ENCODE measurements at places on chromosomes 11 and 22.
A peak's percentile ranks its signal among the peaks of the same experiment; 100 is the strongest.

DNA sequence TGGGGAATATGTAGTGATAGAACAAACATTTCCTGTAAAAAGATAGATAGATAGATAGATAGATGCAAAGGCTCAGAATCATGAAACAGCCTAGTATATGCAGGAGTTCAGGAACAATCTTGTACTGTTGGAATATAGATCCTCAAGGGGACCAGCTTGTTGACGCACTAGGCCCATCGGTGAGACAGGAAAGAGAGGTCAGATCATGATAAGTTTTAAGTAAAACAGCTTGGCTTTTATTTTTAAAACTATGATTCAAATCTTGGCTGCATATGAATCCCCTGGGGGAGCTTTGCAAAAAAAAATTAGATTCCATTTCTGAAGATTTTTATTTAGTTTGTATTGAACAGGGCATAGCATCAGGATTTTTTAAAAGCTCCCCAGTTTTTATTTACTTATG lies 185.8 kb downstream of the TRPC6 start:
- no peak for DNase-seq

GRCh38 chr11:8031248-8032115 lies 44.3 kb downstream of the EIF3F start:
- no peak for DNase-seq

DNA sequence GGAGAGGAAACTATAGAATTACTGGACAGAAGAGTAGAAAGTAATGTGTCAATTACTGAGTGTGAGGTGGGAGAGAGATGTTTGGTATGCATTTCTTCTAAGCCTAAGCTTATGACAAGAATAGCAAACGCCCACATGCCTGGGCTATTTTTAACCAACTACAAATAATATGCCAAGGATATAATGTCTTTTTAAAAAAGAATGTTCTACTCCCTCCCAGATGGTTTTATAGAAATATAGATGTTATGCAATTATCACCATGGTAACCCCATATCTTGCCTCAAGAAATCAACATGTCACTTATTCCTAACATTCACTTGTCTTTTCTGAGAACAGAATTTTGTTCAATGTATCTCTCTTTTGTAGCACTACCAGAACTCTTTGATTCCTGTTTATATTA lies 996.7 kb upstream of the CHORDC1 start:
- no peak for DNase-seq

GRCh38 chr11:130738611-130739010 lies 177.7 kb downstream of the SNX19 start:
- no peak for DNase-seq

- no peak for DNase-seq
Measured at GRCh38 chr11:66651016-66651415, 12.5 kb downstream of the RBM4 start.

- DNase-seq = no peak
Measured at GRCh38 chr11:69930081-69931059, 111.2 kb upstream of the FGF3 start.

DNA sequence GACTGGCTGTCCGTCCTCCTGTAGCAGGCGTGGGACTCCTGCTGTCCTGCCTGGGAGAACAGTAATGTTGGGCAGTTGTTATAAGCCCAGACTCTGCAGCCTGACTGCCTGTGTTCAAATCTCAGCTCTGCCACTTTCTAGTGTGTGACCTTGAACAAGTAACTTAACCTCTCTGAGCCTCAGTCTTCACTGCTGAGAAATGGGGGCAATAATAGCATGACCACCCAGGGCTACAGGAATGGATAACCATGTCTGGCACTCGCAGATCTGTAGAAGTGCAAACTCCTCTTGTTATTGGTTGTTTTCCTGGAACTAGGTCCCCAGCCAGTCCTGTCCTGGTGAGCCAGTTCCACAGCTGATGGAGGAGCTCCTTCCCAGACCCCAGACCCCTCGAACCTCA lies 69.7 kb downstream of the TP53I11 start:
- DNase-seq = no peak

DNA sequence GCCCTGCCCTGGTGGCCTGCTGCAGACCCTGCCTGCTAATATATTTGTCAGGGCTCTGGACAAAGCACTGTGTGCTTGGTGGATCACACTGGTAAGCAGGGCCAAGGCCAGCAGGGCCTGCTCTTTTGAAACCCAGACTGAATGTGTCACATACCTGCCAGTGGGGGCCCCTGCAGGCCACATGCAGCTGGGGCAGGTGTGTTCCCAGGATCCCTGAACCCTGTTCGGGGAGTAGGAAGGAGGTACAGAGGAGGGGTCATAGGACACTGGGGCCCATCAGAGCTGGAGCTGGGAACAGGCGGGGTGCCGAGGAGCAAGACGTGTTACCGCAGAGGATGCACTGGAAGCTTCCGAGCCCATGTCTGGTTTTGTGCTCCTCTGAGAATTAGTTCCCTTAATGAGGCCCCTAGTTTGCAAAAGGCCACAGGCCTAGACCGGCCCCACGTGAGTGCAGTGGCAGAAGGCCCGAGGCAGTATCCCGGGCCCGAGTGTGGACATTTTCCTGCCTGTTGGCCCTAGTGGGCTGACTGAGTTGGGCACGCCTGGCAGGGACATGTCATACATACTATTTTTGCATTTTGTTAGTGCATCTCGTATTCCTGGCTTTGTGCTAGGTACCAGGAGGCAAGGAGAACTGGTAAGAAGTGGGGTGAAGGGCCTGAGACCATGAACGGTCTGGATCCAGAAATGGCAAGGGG lies 11.2 kb upstream of the ACR start:
- no peak for DNase-seq

GRCh38 chr11:116335891-116336290 lies 436.9 kb downstream of the BUD13 start:
- no peak for DNase-seq

DNA sequence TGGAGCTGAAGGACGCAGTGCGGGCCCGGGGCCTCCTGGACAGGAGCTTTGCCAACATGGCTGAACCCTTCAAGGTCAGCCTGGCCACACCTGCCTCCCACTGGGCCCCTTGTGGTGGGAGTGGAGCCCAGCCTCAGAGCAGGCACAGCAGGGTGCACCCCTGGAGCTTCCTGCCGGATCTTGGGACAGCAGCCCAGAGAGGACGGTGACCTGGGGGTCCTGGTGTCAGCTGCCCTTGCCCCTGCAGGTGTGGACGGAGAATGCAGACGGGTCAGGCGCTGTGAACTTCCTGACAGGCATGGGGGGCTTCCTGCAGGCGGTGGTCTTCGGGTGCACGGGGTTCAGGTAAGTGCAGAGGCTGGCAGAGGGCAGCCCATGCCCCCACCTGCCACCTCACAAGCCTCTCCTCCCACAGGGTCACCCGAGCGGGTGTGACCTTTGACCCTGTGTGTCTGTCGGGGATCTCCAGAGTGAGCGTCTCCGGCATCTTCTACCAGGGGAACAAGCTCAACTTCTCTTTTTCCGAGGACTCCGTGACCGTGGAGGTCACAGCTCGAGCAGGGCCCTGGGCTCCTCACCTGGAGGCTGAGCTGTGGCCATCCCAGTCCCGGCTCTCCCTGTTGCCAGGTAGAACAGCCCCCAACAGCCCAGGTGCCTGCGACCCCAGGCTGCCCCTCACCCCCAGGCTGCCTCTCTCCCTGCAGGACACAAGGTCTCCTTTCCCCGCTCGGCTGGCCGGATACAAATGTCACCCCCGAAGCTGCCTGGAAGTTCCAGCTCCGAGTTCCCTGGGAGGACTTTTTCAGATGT lies 5.1 kb downstream of the PGGHG start:
- DNase-seq = no peak

DNA sequence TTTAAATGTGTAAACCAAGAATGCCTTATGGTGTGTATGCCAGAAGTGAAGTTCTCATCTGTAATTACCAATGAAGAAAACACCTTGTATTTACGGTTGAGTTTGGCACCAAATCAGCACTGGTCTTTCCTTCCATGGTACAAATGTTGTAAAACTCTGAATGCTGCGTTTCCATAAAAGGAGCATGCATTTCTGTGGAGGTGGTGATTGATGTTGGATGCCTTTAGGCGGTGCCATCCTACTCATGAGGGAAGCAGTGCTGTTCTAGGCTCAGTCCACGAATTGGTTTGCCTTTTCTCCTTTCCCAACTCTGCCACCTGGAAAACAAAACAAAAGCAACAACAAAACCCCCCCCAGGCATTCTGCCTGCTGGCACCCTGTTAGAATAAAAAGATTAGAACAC lies 124.4 kb downstream of the TEAD1 start:
- no peak for DNase-seq

GRCh38 chr22:20654343-20655208 lies 119.3 kb upstream of the SERPIND1 start:
- no peak for DNase-seq

GRCh38 chr22:19970479-19971275 lies 29.1 kb upstream of the TXNRD2 start:
- peak; percentile 88 for DNase-seq

DNA sequence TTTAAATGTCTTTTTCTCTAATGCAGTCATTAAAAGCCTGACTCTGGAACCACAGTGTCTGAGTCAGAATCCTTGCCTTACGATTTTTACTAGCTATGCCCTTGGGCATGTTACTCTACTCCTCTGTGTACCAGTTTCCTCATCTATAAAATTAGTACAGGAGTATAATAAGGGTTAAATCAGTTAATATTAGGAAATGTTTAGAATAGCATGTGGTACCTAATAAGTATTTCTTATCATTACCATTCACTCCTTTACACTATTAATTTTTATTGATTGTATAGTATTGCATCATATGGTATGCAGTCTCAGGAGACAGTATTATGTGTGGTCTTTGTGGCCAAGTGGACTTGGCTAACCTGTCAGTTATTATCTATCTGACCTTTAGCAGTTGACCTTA lies 68.2 kb downstream of the METTL15 start:
- no peak for DNase-seq

- DNase-seq = no peak
Measured at GRCh38 chr11:75796091-75796435, 18.9 kb upstream of the UVRAG start.

DNA sequence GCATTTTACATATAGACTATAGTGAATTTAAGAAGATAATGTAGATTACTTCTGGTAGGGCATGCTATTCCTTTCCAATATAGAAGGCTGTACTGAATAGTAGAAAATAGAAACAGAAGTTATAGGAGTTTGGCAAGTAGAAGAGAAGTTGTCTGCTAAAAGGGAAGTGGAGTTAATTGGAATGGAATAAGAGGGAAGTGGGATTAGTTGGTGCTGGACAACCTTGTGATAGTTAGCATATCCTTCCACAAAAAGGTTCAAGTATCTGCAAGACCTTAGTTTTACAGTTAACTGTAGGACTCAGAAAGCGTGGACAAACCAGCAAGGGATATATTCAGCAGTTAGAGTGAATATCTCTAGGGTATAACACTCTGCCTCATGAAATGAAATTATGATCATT lies 185.5 kb downstream of the SWAP70 start:
- no peak for DNase-seq

DNA sequence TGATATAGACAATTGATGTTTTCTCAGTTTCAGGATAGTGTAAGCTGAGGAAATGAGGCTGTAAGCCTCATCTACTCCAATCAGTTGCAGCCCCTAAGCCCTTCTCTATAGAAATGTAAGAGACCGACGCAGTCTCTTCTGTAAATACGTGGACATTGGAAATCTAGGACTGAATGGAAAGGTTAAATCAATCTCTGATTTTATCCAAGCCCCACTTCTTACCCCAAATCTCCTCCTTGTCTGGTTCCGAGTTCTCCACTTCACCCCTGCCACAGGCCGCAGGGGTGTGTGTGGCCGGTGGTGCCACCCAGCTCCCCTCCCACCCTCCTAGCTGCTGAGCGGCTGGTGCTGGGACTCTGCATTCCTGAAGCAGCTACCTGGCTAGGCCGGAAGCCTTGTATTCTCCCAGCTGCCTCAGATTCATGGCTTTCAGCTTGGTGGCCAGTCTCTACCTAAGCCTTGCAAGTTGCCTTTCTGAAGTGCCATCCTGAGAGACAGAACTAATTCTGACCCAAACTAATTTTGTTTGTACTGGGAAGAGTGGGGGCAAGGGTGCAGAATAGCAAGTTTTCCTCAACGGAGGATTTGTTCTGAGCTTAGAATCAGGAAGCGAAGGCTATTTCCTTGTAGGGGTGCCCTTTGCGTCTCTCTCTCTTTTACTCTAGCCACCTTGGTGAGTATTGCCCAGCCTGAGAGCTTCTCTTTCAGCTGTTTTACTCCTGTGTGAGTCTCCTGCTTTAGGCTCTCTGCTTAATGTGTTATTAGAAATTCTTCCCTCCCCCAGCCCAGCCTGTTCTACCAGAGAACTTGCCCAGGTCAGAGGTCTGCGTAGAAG lies 749 bp downstream of the VWA5A start:
- peak; percentile 26 for DNase-seq

DNA sequence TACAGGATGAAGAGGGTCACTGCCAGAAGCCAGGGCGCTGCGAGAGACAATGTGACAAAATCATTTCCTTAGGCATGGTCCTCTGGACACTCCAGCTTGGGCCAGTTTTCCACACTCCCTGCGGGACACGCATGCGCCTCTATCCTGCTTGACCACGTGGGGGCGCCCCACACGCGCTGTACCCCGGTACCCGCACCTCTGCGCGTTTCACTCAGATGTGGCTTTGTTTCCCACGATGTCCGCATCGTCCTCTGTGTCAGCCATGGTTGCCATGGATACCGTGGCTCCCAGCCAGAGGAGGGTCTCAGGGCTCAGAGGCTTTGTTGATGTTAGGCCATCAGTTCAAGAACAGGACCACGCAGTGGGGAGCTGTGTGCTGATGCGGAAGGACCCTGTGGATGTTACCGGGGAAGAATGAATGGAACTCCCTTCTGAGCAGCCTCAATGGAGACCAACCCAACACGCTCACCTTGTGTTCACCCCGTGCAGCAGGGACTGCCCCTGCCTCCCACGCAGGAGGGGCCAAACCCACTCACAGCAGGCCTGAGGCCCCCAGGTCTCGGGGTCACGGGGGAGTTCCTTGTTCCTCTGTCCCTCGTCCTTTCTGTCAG lies 101.1 kb upstream of the SLC22A12 start:
- DNase-seq = peak; percentile 78

GRCh38 chr11:5004424-5005274 lies 10.0 kb downstream of the OR51L1 start:
- DNase-seq = peak; percentile 32

DNA sequence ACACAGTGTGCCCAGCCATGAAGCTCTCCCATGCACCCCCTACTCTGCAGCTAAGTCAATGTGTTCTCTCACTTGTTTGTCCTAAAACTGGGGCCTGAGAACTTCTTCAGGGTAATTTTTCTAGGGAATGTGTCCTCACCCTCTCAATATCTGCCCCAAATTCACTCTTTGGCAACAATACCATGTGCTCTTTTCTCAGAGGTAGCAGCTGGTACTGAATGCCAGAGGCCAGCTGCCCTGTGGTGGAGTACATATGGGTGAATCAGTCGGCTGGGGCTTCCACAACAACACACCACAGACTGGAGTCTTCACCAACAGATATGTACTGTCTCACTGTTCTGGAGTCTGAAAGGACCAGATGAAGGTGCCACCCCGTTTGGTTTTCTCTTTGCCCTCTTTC lies 97.7 kb upstream of the TOP3B start:
- DNase-seq = no peak

Measured in AG08396 (cell line).